ENCODE measurements at places on chromosomes 7 and 10.
A peak's percentile ranks its signal among the peaks of the same experiment; 100 is the strongest.

DNA sequence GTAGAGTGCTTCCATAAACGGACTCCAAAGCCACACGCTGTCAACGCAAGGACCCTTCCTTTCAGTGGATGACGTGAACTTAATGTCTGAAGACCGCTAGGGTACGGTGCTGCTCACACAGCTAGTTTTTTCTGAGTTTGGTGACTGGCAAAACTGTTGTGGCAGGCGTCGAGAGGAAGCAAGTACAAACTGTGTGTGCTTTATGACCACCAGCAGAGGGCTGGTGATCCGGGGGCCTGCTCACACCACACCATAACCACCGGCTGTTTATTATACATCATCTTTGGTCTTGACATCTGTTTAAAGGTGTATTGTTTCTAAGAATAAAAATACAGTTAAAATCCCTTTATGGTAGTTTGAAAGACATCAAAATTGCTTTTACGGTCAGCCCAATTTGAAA lies 37.1 kb upstream of the ATP6V0A4 start:
- no peak for DNase-seq

DNA sequence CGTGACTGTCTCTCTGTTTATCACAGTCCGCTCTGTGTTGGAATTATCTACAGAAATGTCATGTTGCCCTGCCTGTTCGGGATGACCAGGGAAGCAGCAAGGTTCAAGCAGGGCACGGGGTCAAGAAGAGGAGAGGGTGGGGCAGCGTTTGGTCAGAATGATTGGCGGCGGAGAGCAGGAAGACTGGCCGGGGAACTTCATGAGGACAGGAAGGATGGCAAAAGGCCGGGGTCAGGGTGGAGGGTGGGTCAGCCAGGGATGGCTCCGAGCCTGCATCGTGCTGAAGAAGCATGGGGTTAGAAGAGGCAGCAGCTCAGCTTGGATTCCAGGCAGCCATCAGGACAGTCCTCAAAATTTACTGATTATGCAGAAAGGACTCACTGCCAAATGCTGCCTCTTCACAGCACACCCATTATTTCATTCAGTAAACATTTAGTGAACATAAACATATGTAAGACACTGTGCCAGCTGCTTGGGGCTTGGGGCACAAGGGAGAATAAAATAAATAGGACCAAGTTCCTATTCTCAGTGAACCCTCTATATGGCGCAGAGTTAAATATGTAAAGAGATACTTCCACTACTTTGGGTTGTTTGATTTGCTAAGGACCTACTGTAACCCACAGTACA lies 42.8 kb downstream of the WNT2 start:
- no peak for DNase-seq

DNA sequence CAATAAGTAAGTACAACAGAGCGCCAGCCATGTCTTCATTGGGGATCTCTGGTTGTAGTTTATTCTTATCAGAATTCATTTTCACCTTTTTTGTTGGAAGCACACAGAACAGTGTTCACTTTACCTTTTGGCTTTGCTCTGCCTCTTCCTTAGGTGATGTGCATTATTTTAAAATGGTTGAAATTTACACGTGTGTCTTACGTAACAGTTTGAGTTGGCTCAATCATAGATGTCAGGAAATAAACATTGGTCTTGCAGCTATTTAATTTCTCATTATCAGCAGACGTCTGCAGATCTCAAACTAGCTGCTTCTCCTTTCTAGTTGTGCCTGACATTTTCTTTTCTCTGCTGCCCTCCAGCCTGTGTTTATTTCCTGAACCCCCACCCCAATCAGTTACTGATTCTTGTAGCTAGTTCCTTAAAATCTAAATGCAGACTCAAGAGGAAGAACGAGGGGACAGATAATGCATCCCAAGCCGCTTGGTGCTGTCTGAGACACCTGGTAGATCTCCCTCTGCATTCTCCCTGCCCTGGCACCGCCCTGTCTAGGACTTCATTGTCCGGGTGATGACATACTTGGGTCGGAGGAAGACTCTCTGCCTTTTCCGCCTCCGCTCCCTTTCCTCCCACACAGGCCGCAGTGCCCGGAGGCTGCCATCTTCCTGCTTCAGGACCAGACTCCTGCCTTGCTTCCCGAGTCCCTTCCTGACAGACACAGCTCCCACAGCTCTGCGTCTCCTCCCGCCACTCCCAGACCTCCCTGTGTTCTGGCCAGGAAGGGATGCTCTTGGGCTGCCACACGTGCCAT lies 108.2 kb downstream of the ANKRD61 start:
- no peak for DNase-seq

DNA sequence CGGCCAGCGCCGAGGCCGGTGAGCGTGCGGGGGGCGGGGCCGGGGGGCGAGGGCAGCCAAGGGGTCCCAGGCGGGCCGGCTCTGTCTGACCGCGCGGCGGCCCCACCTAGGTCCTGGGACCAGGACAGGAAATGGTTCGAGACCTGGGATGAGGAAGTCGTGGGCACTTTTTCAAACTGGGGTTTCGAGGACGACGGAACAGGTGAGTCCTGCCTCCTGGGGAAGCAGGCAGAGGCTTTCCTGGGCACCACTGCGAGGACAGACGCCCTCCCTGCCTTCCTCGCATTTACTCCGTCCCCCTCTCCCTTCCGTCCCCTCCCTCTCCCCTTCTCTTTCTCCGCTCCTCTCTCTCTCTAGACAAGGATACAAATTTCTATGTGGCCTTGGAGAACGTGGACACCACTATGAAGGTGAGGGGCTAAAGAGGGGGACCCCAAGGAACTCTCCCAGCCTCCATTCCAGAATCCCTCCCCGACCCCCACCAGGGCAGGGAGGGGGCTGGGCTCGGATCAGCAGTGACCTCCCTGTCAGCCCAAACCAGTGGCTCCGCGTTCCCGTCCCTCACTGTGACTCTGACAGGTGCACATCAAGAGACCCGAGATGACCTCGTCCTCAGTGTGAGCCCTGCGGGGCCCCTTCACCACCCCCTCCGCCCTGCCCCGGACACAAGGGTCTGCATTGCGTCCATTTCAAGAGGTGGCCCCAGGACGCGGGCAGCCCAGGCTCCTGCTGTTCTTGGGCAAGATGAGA lies 2.6 kb upstream of the MUC12 start:
- no peak for DNase-seq

GRCh38 chr7:101916041-101916800 lies 98.8 kb downstream of the CUX1 start:
- DNase-seq, result no peak

GRCh38 chr7:154854836-154855235 lies 148.1 kb downstream of the PAXIP1 start:
- no peak for DNase-seq

DNA sequence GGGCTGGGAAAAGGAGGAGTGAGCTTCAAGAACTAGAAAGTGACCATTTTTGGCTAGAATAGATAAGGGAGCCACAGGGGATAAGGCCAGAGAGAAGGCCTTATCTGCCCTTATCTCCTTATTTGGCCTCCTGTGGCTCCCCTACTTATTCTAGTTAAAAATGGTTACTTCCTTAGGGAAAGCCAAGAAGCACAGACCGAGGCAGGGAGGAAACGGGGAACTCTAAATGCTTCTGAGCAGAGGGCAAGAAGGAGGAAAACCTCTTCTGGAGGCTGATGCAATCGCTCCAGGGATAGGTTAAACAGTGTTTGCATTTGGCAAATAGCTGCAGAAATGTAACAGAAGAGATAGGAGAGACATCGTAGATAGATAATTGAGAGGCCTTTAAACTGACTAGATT lies 18.6 kb downstream of the NRP1 start:
- DNase-seq, result no peak

DNA sequence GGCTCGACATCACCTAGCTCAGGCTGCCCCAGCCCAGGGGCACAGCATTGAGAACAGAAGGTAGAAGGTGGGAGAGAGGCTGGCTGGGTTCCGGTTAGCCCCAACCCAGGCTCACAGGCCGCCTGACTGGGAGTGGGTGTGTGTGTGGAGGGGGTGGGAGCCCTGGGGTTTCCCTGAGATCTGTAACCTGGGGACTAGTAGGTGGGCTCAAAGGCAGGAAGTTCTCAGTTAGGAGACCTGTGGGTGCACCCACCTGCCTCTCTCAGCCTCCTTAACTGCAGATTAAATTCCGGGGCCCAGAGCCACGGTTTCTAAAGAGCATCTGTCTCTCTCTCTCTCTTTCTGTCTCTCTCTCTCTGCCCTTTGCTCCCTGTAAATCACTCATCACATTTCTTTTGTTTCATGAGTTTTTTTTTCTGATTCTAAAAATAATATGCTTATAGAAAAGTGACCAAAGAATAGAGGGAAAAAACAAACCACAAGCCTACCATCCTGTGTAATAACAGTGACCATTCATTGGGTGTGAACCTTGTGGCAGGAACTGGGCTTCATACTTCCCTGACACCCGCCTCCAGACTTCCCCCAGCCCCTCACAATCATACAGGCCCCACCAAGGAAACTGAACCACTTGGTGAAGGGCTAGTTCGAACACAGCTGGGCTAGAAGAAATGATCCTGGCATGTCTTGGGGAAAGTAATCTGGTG lies 83.4 kb upstream of the SMNDC1 start:
- peak; percentile 51 for DNase-seq

- DNase-seq, result peak; percentile 54
Measured at GRCh38 chr10:43292755-43293676, 26.2 kb upstream of the RASGEF1A start.

DNA sequence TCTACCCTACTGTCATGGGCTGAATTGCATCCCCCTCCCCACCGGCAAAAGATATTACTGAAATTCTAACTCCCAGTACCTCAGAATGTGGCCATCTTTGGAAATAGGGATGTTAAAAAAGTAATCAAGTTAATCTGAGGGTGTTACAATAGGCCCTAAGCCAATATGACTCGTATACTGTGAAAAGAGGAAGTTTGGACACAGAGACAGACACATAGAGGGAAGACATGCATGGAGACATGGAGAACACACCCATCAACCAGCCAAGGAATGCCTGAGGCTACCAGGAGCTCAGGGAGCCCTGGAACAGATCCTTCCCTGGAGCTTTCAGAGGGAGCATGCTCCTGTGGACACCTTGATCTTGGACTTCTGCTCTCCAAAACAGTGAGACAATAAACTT lies 138.2 kb upstream of the ADO start:
- DNase-seq, result no peak

- DNase-seq, result no peak
Measured at GRCh38 chr10:35707642-35708425, 65.7 kb upstream of the FZD8 start.

- no peak for DNase-seq
Measured at GRCh38 chr10:118571123-118571522, 24.3 kb downstream of the PRLHR start.

GRCh38 chr10:11881477-11882417 lies 58.6 kb downstream of the PROSER2 start:
- DNase-seq, result peak; percentile 91

GRCh38 chr7:151895631-151896031 lies 18.7 kb upstream of the PRKAG2 start:
- no peak for DNase-seq

All from A172 (cell line).